ENCODE measurements at places on chromosomes 2 and 18.

DNA sequence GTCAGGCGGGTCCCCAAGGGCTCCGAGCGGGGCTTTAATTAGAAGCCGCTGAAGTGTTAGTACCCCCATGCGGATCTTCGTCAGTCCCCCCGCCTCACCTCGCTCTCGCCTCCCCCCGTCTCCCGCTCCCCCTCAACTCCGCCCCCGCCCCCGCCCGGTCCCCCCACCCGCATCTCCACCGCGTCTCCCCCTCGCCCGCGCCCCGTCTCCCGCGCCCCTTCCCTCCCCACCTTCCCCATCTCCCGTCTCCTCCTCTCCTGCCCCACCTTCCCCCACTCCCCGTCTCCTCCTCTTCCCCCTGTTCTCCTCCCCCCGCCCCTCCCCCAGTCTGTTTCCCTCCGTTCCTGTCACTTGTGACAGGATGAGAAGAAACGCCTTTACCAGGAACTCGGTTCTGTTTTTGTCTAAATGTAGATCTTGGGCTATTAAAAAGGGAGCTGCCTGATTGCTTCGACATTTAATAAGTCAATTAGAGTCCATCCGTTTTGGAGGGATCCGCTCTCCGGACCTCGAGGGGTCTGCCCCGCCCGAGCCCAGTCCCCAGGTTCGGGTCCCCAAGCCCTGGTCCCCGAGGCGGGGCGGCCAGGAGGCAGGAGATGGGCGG is 969 bp upstream of the ALKAL2 start:
- no peak for DNase-seq

GRCh38 chr2:189797902-189798301 is 13.7 kb downstream of the PMS1 start:
- no peak for DNase-seq

DNA sequence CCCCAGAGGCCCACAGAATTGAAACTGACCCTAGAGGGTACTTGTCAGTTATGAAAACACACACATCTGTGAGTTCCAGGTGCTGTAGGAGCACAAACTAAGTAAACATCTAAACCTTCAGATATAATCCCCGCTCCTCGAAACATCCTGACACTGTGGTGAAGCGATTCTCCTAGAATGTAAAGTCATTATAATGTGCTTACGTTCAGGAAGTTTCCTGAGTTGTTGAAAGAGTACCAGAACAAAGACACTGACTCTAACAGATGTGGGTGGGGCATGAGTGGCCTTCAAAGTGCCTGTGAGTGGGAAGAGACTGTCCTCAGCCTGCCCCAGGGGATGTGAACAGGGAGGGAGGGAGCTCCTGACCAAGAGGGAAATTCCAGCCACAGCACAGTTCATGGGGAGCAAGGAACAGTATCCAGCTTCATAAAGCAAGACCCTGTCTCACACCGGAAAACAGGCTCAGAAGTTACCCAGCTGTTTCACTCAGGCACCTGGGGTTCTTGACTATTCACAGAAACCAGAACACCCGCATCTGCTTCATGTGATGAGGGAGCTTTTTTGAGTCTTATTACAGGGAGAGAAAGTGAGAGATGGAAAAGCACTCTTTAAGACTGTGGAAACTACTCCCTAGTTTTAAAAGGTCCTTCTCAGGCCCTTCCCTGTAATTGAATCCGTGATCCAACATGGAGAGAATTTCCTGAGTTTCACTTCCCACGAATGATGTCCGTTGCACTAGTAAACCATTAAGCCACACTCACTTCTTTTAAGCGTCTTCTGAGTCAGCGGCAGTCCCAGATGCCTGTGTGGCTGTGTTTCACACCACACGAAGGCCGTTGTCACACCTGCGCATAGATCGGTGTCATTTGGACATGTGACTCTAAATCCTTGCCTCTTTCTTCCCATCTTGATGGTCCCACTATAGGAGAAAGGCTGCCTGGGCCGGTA is 88.6 kb upstream of the EML6 start:
- peak; percentile 64 for DNase-seq

DNA sequence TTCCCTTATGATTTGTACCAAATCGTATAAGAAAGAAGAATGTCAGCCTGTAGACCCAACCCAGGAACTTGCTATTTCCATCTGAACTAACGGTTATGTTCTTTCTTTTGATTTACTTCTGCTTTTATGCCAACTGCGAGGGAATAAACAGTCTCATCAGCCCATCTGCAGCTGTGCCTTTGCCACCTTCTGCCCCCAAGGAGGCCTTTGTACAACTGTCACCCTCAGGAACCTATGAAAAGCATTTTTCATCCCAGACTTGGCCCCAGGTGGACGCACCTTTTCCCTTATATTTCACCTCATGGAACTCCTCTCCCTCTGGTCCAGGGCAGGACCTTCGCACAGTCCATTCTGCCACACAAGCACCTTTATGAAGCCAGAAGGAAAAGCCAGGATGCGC is 109.8 kb downstream of the AOX1 start:
- no peak for DNase-seq

DNA sequence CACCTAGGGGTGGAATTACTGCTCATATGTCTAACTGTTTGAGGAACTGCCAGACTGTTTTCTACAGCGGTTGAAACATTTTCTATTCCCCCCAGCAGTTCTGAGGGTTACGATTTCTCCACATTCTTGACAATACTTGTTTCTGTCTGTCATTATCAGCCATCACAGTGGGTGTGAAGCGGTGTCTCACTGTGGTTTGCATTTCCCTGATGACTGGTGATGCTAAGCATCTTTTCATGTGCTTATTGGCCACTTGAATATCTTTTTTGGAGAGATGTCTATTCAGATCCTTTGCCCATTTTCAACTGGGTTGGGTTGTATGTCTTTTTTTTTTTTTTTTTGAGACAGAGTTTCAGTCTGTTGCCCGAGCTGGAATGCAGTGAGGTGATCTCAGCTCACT is 63.0 kb downstream of the ADNP2 start:
- no peak for DNase-seq

DNA sequence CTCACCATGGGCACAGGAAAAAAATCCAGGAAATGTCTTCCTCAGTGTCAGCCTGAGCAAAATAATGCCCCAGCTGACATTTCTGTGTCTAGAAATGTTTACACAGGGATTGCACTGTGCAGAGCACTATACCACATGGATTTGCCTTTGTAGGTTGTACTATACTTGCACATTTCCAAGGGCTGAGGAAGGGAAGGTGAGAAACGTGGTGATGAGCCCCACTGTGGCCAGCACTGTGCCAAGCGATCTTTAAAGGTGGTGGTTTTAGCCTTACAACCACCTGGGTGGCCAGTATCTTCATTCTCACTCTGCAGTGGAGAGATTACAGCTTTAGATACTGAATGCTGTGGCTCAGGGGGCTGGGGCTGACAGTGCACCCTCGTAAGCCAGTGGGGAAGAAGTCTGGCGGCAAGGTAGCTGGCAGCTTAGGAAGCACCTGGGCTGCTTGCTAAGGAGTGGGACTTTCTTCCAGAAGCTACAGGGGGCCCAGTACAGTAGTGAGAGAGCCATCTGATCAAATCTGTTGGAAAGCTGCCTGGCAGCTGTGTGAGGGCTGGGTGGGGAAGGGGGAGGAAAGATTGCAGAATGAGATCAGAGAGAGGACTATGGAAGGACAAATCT is 81.4 kb upstream of the MSH2 start:
- DNase-seq, result no peak

GRCh38 chr18:44507729-44508325 is 172.9 kb upstream of the SETBP1 start:
- DNase-seq, result peak; percentile 40

- DNase-seq, result no peak
Observed at GRCh38 chr18:79736846-79737245, 57.2 kb downstream of the CTDP1 start.
